ENCODE measurements at places on chromosomes 7 and 10. TPM values are rescaled to one million over a fixed set of nuclear protein-coding genes. Genes with fewer than 3 reads are reported as not detected.

The PLAC9 gene
- total RNA-seq = 155 TPM

The ASAH2B gene
- 3.6 TPM for total RNA-seq

The SORBS1 gene
- 1,013 TPM for total RNA-seq

The ATRNL1 gene
- 0.32 TPM for total RNA-seq

The SCART1 gene
- 3.4 TPM for total RNA-seq

The AP1S1 gene
- 21.5 TPM for total RNA-seq

The GIMAP7 gene
- total RNA-seq = 23.8 TPM

The PTPRZ1 gene
- total RNA-seq = 1.8 TPM
